Substantia nigra (tissue), 51 donors: ENCODE measurements at places on chromosomes 3 and 15.

- DNase-seq = no peak
These were observed 169.5 kb downstream of the CADPS start for GRCh38 chr3:62705721-62706120.

DNA sequence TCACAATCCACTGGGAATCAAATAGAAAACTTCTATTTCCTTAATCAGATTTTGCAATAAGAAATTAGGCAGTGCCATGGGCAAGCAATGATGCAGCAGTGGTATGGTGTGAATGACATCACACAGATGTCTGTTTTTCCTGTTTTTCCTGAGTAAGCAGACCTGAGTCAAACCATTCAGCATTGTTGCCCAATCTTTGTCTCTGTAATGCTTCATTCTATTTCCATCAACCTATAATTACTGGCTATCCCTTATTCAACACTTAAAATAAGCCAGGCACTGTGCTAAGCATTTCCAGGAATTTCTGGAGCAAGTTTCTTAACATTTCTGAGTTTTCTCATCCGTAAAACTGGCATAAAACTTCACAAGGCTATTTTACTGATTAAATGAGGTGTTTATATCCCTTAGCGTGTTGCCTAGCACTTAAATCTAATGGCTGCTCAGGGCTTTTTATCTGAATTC is 11.3 kb upstream of the OXSR1 start:
- DNase-seq = no peak

GRCh38 chr3:115022199-115022598 is 124.9 kb downstream of the ZBTB20 start:
- no peak for DNase-seq

GRCh38 chr3:111194048-111194447 is 122.4 kb downstream of the NECTIN3 start:
- no peak for DNase-seq

DNA sequence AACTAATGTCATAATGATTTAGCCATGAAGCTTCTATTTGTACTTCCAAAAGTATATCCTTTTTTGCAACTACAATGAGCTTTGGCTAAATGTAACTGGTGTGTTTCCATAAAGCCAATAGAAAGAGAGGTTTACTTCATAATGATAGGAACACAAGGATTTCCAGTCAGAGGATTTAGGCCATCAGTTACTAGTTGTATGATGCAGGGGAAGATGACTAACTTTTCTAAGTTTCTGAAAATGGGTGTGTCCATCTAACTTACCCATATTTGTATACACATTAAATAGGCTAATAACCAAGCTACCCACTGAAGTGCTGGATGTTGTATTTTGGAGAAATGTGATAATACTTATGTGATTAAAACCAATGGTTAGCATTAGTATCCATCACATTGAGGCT is 55.7 kb downstream of the SLC4A7 start:
- no peak for DNase-seq

DNA sequence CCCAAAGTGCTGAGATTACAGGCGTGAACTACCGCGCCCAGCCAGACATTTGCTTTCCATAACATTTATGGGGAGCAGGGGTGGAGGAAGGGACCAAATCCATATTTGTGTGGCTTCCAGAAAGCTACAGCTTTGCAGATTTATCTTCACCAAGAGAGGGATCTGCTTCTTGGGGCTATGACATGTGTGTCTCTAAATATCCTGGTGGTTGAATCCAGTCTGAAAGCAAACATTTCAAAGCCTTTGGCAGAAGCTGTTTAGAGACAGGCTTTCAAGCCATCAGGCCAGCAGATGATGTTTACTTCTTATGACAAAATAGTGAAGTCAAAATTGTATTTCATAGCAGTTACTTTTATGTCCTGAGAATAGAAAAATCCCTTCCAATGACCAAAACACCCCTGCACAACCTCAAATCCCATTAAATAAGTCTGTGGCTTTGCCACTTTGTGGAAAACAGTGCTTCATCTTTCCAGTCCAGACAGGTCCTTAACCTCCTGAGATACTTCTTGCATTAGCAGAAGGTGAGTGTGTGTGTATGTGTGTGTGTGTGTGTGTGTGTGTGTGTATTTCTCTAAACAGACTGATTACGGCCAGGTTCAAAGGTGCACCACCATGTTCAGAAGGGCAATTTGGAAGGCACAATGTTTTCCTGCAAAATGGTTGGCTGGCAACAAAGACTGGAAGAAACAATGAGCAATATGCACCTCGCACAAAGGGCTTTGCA is 191.4 kb upstream of the LRIG1 start:
- DNase-seq = no peak

GRCh38 chr3:87478716-87479115 is 202.3 kb upstream of the POU1F1 start:
- no peak for DNase-seq

DNA sequence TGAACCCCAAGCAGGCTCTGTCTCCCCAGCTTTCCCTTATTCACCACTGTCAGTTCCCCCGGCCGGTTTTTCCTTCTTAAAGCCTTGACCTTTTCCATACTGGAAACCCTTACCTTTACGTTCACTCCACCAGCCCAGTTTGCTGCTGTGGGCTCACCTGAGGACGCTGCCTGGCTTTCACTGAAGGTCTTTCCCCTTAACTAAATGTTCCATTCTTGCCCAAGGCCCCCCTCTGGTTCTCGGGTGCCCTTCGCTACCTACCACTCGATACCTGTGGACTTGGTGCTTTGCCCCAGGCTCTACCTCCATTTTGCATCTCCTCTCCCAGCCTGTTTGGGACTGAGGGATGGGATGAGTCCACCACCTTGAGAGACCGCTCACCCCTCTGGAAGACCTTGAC is 851 bp downstream of the AP2M1 start:
- no peak for DNase-seq

- no peak for DNase-seq
These were observed 52.4 kb downstream of the KLHL25 start for GRCh38 chr15:85742186-85742821.

GRCh38 chr3:119551598-119551997 is 7.8 kb downstream of the CD80 start:
- DNase-seq = no peak

GRCh38 chr3:123758081-123758564 is 126.0 kb downstream of the MYLK start:
- DNase-seq = peak; percentile 7

DNA sequence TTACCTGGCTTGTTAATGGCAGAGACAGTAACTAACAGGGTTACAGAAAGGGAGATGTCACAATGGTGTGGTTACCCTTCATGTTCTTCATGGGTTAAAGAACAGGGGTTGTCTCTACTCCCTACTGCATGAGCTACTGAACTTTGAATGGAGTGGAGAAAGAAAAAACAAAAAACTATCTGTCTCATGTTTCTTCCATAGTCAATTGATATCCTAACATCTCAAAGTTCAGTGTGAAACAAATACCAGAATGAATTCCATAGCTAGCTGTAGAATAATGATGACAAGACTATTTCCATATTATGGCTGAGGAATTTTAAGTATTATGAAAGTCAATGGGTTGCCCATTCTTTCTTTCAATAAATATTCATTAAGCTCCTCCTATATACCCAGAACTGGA is 161.3 kb upstream of the LPP start:
- DNase-seq = no peak

DNA sequence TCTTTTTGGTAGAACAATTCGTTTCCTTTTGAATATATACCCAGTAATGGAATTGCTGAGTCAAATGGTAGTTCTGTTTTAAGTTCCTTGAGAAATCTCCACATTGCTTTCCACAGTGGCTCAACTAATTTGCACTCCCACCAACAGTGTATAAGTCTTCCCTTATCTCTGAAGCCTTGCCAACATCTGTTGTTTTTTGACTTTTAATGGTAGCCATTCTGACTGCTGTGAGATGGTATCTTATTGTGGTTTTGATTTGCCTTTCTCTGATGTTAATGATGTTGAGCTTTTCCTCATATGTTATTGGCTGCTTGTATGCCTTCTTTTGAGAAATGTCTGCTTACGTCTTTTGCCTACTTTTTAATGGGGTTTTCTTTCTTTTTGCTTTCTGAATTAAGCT is 270.6 kb upstream of the MEIS2 start:
- no peak for DNase-seq
